Motor neuron (in vitro differentiated cells): ENCODE measurements at places on chromosomes 7 and 10.
A peak's percentile ranks its signal among the peaks of the same experiment; 100 is the strongest.

- no peak for ATAC-seq
Measured at GRCh38 chr10:31317652-31318381, 1.2 kb upstream of the ZEB1 start.

- ATAC-seq: no peak
Measured at GRCh38 chr7:50262446-50262845, 42.1 kb upstream of the IKZF1 start.

DNA sequence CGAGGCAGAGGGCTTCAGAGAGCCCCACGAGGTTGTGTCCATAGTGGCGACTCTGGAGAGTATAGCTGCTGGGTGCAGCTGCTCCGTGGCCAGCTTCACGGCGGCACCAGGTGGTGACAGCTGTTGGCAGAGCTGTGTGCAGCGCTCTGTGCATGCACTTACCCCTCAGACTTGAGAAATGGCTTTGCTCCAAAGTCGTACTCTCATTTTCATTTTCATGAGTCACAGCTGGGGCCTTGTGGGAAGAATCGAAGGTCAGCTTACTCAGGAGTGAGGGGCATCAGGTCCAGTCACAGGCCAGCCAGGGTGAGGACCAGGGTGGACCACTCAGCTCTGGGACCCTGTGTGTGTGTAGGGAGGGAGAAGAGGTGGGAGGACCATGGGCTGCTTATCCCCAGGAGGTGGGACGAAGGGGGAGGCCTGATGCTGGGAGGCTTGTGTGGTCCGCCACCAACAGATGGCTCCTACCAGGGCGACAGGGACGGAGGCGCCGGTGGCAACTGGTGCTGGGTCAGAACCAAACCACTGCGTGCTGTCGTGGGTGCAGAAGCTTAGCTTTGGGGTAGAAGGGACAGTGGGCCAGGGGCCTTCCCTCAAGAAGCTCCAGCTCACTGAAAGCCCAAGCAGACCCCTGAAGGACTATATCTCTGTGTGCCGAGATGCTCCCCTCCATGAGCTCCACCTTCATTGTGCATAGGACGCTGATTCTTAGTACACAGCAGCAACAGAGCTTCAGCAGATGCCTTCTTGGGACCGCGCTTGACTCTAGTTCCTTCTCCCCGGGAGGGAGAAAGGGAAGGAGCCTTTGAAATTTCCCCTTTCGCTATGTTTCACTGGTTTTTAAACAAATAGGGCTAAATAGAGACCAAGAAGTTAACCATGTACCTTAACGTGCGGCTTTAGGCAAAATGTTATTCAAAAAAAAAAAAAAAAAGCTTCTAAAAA lies 225.0 kb downstream of the CELF2 start:
- peak; percentile 81 for ATAC-seq

GRCh38 chr10:48444861-48445841 lies 138.7 kb downstream of the MAPK8 start:
- peak; percentile 59 for ATAC-seq

DNA sequence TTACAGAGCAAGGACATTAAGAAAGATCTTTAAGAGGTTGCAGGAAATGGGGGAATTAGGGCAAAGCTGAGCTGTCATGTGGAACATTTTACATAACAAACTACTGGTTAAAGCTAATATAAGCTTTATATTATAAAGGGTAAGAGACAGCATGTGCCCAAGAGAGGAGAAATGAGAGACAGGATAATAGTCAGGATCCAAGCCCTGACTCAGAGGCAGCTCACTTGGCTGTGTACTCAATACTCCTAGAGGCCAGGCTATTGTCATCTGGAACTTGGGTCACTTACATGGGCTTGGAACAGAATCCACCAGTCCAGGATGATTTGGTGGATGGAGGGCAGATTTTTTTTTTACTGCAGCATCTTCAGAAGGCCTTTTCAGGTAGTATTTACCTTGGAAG lies 418.6 kb upstream of the ZMIZ1 start:
- ATAC-seq: no peak

DNA sequence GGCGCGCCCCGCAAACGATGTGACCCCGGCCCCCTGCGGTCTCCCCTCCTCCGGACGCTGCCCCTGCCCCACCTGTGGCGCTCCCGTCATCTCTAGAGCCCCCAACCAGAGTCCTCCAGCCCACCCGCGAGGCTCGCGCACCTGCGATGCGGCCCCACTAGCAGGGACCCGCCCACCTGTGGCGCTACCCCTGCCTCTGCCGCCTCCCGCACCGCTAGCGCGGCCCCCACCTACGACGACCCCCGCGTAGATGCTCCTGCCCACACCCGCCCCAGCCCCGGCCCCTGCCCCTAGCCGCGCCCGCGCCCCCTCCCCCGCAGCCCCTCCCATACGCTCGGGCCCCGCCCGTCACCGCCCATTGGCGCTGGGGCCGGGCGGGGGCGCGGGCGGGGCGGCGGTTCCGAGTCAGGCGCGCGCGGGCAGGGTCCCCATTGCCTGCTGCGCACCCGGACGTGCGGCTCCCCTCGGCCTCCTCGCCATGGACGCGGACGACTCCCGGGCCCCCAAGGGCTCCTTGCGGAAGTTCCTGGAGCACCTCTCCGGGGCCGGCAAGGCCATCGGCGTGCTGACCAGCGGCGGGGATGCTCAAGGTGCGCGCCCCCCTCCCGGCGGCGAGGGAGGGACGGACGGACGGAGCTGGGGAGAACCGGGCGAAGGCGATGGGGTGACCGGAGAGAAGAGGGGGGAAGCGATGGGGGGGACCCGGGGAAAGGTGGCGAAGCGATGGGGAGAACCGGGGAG lies at the start of gene PFKP:
Gene PFKP, plus strand, starts transcription at position 431 of the 741 bp plus-strand sequence. Its CDS starts 48 bp downstream, at position 479.
- ATAC-seq: peak; percentile 45

DNA sequence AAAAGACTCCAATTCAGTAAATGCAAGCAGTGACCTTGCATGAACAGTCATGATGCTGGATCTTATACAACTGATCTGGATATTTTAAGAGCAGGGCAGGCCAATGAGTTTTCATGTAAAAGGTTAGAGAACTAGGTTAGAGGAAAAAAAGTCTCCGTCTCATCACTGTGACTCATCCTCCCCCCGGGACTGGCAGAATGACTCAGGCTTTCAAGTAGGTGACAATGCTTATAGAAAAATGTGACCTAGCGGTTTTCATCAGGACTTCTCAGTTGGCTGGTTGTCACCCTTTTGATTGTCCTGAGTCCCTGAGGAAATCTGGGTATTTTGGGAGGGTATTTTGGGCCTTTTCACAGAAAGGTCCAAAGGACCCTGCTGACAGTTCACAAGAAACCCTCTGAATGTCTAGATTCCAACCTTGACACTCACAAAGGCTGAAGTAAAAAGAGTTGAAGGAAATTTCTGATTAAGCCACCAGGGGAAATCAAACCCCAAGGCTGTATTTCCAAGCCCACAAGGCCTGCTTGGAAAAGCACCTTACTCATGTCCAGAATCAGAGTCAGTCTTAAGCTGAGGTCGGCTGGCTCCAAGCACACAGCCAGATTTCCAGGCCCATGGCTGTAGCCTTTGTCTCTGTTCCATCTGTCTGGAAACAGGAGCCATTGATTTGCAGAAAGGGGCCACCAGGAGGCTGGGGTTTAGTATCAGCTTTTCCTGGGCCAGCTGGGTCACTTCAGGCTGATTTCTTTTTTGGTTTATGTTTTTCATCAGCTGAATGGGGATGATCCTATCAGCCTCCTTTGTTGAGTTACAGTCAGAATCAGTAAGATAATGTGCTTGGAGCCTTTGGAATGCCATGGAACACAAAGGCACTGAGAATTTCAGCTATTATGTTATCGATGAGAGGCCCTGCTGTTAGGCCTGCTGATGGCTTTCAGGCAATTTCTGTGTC lies 226.4 kb upstream of the HABP2 start:
- ATAC-seq: peak; percentile 88

DNA sequence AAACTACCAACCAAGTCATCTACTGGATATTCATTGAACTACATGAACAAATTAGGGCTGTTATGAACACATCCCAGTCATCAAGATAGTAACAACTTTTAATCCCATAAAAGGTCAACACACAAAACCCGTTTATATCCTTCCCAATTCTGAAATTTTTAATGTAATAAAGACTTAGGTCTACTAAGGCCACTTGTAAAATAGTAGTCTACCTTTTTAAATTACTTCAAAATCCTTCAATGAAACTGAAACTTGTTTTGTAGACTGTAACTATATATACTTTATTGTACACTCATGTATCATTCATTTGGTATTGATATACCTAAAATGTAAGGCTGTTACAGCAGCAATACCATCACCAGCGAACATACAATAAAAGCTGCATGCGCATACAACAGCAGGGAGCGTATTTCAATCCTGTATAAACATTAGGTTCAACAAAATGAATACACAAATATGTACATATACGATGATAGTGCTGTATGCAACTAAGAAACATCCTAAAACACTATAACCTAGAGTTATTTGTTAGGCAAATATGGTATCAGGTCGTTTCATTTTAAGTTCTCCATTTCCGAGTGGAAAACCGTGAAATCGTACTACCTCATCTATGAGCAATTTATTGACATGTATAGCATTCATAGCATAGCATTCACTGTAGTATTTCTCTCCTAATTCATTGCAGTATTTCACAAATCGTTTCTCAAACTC lies 973 bp downstream of the ATAD1 start:
- no peak for ATAC-seq

- ATAC-seq: no peak
Measured at GRCh38 chr7:13166801-13167200, 479.4 kb downstream of the ARL4A start.

DNA sequence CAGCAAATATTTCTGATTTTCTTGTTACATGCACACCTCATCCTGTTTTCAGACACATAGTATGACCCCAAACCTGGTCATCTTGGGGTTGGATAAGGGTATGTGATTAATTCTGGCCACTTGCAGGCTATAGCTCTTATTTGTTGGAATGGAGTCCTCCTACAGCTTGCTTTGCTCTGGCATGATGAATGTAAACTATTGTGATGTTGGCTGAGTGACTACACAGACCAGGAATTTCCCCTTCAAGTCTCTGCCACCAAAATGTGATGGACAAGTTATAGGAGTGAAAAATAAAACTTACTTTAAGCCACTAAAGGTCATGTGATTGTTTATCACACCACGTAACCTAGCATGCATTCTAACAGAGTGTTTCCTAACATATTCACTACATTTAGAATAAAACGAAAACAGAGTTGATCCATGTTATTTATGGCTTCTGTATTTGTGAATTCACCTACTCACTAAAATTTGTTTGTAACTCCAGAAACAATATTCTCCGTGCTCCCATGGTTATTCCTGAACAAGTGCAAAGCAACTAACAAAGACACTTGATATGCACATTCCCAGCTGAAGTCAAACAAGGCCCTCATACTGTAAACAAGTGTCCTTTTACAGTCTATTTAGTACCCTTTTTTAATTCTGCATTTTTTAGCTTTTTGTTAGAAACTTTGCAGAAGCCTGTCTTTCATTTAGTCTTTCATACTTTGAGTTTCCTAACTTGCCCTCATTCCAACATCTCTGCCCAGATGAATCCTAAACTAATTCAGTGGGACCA lies 599.2 kb upstream of the PCDH15 start:
- no peak for ATAC-seq

GRCh38 chr10:2839081-2839725 lies 228.1 kb upstream of the PFKP start:
- ATAC-seq: peak; percentile 76

DNA sequence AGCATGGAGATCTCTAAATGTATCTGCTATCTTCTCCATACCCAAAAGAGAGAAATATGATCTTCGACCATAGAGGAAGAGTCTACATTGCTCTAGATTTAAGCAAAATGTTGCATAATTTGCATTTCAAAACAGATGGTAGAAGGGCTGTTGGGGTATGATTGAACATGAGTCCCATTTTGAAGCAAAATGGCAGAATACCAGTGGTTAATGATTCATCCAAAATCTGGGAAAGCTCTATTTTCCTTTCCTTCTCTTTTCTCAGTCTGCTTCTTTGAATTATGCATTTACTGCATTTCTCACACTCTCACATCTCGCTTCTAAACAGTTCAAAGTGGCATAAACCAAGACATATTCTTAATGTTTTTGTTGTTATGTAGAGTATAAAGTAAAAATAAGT lies 178.5 kb downstream of the MACC1 start:
- ATAC-seq: no peak

DNA sequence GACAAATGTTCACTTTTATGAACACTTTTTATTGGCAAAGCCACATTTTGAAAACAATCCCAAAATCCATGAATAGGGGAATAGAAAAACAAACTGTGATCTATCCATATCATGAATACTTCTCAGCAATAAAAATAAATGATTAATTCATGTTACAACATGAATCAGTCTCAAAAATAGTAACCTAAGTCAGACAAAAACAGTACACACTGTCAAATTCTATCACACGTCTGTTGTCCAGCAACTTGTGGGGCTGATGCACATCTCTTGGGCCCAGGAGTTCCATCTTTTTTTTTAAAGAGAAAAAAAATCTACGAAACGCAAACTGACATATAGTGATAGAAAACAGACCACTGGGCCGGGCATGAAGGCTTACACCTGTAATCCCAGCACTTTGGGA lies 71.0 kb downstream of the LARP4B start:
- no peak for ATAC-seq

DNA sequence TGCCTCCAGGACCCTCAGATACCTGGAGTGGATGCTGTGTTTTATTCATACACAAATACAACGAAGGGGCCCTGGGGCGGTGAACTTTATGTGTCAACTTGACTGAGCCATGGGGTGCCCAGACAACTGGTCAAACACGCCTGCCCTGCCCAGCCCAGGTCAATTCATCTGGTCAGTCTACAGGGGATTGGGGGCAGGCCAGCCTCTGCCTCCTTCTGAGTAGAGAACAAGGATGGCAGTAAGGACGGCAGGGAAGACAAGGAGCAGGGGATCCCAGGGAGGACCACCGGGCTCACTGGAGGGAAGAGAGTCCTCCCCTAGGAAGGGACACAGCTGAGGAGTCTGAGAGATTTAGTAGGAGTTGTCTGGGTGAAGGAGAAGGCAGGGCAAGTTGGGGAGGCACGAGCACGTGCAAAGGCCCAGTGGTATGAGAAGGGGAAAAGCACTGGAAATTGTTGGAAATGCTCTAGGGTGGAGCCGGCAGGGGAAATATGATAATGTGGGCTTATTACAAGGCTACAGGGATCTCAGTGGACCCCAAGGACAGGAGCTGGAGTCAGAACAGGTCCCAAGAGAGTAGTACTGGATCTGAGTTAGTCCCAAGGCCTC lies 63.4 kb downstream of the MYL10 start:
- no peak for ATAC-seq

- peak; percentile 46 for ATAC-seq
Measured at GRCh38 chr10:86100581-86101061, 266.0 kb downstream of the GRID1 start.
